HepG2 (cell line): ENCODE measurements at places on chromosomes 12 and 14.

GRCh38 chr14:104550861-104551728 lies 28.5 kb upstream of the C14orf180 start:
- H3K4me3 ChIP-seq = no peak overlapping the region
- H3K4me1 ChIP-seq = no peaks in the 10 kb centered on the region
- DNase-seq = no peak
- H3K27me3 ChIP-seq = peaks cover 8% of the 10 kb centered on the region
- no peaks in the 10 kb centered on the region for H3K36me3 ChIP-seq

DNA sequence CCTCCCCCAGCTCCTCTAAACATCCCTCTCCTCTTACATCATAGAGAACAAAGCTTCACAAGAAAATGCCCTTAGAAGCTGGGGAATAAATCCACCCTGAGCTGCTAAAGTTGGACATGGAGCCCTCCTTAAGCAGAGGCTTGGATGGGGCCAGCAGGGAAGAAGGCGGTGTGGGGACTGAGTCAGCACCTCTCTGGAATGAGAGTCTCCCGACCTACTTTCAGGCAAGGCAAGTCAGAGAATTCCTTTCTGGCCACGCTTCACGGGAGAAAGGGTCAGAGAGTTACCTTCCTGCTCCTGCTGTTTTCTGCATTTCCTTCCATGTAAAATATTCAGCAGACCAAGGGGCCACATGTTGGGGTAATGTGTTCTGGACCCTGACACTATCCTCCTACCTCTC lies 113.3 kb upstream of the PRB2 start:
- no peak overlapping the region for H3K4me3 ChIP-seq
- H3K27ac ChIP-seq = no peak overlapping the region
- H3K36me3 ChIP-seq = no peaks in the 10 kb centered on the region

GRCh38 chr12:47812797-47813510 lies 6.7 kb downstream of the HDAC7 start:
- H3K4me1 ChIP-seq = peaks cover 20% of the 10 kb centered on the region
- peak; percentile 36 for DNase-seq
- H3K27me3 ChIP-seq = no peaks in the 10 kb centered on the region
- H3K27ac ChIP-seq = no peak overlapping the region
- peak overlapping the region; percentile 55 for H3K4me3 ChIP-seq

DNA sequence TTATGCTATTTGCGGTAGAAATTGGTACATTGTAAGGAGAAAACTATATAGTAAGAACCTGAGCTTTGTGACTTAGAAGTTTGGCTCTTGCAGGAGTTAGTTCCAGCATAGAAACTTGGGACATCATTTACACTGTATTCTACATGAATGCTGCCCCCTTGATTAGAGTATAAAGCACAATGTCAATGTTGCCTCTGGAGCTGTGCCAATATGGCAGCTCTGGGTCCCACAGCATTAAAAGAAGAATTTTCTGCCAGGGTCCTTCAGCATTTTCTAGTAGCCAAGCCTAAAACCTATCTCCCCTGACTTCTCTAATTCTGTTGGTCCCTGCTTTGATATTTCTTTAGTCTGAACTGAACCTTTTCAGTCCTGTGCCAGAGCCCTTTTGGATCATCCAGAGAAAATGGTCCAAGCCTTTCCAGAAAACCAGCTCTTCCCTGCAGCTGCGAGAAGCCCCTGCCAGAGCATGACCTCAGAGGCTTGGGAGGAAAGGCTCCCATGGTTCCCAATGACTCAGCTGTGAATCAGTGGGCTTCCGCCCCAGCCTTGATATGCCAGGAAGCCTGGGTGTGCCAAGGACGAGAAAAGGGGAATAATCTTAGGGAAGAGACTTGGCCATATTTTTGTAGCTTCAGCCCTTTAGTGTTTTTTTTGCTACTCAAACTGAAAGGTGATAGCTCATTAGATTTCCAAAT lies 43.2 kb downstream of the PLEKHG7 start:
- no peaks in the 10 kb centered on the region for H3K27me3 ChIP-seq
- H3K4me1 ChIP-seq = no peaks in the 10 kb centered on the region
- H3K27ac ChIP-seq = no peak overlapping the region
- H3K36me3 ChIP-seq = no peaks in the 10 kb centered on the region
- no peak for DNase-seq
- no peak overlapping the region for H3K4me3 ChIP-seq

GRCh38 chr14:99141236-99141635 lies 130.8 kb downstream of the BCL11B start:
- no peak overlapping the region for H3K27ac ChIP-seq
- H3K4me3 ChIP-seq = no peak overlapping the region
- peaks cover 12% of the 10 kb centered on the region; the same call in 1 of the 3 replicates for H3K27me3 ChIP-seq
- no peak for DNase-seq
